Thoracic aorta endothelial cell (primary cell): ENCODE measurements at places on chromosomes 4 and X. TPM values are rescaled to one million over a fixed set of nuclear protein-coding genes. Genes with fewer than 3 reads are reported as not detected.

PPP3CA gene
- 76.5 and 78.6 TPM in 2 replicates for total RNA-seq

FAM47A gene
- not detected in 2 replicates for total RNA-seq

TMPRSS11A gene
- not detected in 2 replicates for total RNA-seq

BMP3 gene
- not detected in 2 replicates for total RNA-seq

AFP gene
- total RNA-seq = not detected in 2 replicates
